ENCODE measurements at places on chromosomes 13 and 19. TPM values are rescaled to one million over a fixed set of nuclear protein-coding genes. Genes with fewer than 3 reads are reported as not detected.

The FXYD7 gene
- total RNA-seq, result not detected

The CCL25 gene
- not detected for total RNA-seq

The PSG3 gene
- total RNA-seq, result not detected

The C19orf85 gene
- not detected for total RNA-seq
